Heart right ventricle (tissue), 16 donors: ENCODE measurements at places on chromosomes 2 and 18. TPM values are rescaled to one million over a fixed set of nuclear protein-coding genes. Genes with fewer than 3 reads are reported as not detected.

- no peaks in the 10 kb centered on the region for H3K4me1 ChIP-seq
- H3K36me3 ChIP-seq: no peaks in the 10 kb centered on the region
- no peak for DNase-seq
- H3K4me3 ChIP-seq: no peak overlapping the region
- H3K27me3 ChIP-seq: no peaks in the 10 kb centered on the region
These were observed 135.5 kb downstream of the EIPR1 start for GRCh38 chr2:3241971-3242746.

Gene ASB18
- 4.5 TPM for total RNA-seq

Gene GLS
- total RNA-seq: 45.7 TPM

GRCh38 chr2:47172922-47173695 is 18.0 kb upstream of the STPG4 start:
- no peak for DNase-seq
- peak overlapping the region; percentile 10 for H3K27ac ChIP-seq
- H3K36me3 ChIP-seq: no peaks in the 10 kb centered on the region
- H3K4me1 ChIP-seq: peaks cover 57% of the 10 kb centered on the region
- peak overlapping the region; percentile 1 for H3K4me3 ChIP-seq

DNA sequence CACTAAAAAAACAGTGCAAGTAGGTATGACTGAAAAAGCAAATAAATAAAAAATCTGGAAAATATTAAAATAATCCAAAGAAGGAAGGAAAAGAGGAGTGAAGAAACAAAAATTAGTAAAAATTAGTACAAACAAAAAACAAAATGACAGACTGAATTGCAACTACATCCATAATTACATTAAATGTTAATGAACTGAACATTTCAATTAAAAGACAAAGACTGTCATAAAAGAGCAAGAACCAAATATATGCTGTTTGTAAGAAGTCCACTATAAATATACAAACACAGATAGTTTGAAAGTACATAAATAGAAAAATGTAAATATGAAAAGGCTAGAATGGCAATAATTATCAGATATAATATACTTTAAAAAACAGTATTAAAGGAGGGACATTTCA is 267.6 kb downstream of the WDPCP start:
- no peak overlapping the region for H3K4me3 ChIP-seq
- no peaks in the 10 kb centered on the region for H3K36me3 ChIP-seq
- no peak for DNase-seq
- H3K27ac ChIP-seq: no peak overlapping the region

GRCh38 chr2:105644174-105644980 is 100.3 kb upstream of the NCK2 start:
- no peaks in the 10 kb centered on the region for H3K36me3 ChIP-seq
- no peak for DNase-seq
- H3K27ac ChIP-seq: no peak overlapping the region
- H3K27me3 ChIP-seq: no peaks in the 10 kb centered on the region
- no peak overlapping the region for H3K4me3 ChIP-seq

Gene SLC40A1
- 51.8 TPM for total RNA-seq

DNA sequence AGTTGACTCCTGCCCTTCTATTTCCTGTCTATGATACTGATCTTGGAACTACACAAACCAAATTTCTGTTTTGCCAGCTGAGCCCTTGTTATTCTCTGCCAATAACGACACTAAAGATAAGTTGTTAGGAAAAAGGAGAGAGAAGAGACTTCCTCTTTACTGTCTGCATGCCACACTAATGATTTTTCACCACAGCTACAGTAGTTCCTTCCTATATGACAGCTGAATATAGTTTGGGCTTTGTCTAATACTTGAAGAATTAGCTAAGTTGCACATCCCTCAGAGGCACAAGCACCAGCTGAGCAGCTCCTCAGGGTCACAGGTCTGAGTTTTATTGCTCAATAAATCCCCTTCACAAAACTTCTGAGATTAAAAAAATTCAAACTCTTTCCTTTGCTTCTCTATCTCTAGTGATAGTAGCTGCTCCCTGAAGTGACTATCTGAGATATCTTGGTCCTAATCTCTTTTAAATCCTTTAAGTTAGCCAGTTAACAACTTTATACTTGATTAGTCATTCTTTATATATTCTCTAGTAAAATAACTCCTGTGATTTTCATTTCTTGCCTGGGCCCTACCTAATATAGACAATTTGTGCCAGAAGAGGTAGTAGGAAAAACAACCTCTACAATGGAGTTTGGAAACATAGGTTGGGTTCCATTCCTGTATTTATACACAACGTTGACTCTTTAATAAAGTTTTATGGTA is 253.0 kb upstream of the CNTNAP5 start:
- no peaks in the 10 kb centered on the region for H3K4me1 ChIP-seq
- no peak for DNase-seq
- no peaks in the 10 kb centered on the region for H3K36me3 ChIP-seq
- no peak overlapping the region for H3K27ac ChIP-seq

Gene FOXI3
- total RNA-seq: not detected

DNA sequence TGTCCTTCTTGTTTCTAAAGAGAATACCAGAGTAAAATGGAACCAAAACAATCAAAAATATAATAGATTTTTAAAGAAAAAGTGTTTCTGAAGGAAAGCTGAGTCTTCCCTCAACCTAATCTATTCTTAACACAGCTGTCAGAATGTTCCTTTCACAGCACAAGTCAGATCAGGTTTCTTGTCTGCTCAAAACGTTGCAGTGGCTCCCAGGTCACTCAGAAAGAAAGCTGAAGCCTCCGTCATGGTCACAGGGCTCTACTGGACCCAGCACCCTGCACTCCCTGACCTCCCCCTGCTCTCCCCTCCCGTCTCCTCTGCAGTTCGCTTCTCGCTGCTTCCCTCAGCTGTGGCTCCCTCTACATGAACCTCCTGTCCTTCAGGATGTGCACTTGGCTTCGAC is 90.7 kb upstream of the PTPRM start:
- H3K27me3 ChIP-seq: no peaks in the 10 kb centered on the region
- no peaks in the 10 kb centered on the region for H3K4me1 ChIP-seq
- H3K36me3 ChIP-seq: no peaks in the 10 kb centered on the region
- DNase-seq: no peak
- no peak overlapping the region for H3K4me3 ChIP-seq

GRCh38 chr2:11390399-11390658 is 45.9 kb upstream of the ROCK2 start:
- H3K4me1 ChIP-seq: peaks cover 54% of the 10 kb centered on the region
- no peak overlapping the region for H3K4me3 ChIP-seq
- no peaks in the 10 kb centered on the region for H3K27me3 ChIP-seq

GRCh38 chr18:68940039-68940438 is 142.2 kb downstream of the CCDC102B start:
- H3K27me3 ChIP-seq: no peaks in the 10 kb centered on the region
- no peak for DNase-seq
- no peak overlapping the region for H3K4me3 ChIP-seq
- H3K36me3 ChIP-seq: no peaks in the 10 kb centered on the region
- H3K27ac ChIP-seq: no peak overlapping the region
- peaks cover 7% of the 10 kb centered on the region for H3K4me1 ChIP-seq

GRCh38 chr2:171181064-171182049 is 20.7 kb upstream of the TLK1 start:
- DNase-seq: no peak
- no peak overlapping the region for H3K4me3 ChIP-seq
- no peak overlapping the region for H3K27ac ChIP-seq
- no peaks in the 10 kb centered on the region for H3K4me1 ChIP-seq

DNA sequence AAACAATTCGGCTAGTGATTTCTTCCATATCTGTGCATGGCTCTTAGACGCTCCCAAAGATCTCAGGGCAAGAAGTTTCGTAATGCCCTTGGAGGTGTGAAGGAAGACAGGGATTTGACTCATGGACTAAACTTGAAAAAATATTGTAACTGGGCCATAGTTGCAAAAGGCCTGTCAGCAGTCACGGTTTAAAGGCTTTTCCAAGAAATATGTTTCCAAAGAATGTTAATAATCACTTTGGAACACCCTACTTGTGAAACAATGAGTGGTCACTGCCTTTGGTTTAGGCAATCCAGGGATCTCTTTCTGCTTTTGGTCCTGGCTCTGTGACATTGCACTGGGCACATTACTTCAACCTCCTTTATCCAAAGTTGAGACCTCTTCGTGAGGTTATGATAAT is 102.5 kb upstream of the RASGRP3 start:
- no peaks in the 10 kb centered on the region for H3K27me3 ChIP-seq
- no peak overlapping the region for H3K4me3 ChIP-seq
- no peaks in the 10 kb centered on the region for H3K36me3 ChIP-seq
- no peak overlapping the region for H3K27ac ChIP-seq
- peaks cover 3% of the 10 kb centered on the region for H3K4me1 ChIP-seq

Gene CLEC4F
- not detected for total RNA-seq

Gene IL1RN
- total RNA-seq: 0.79 TPM

Gene ALLC
- not detected for total RNA-seq

DNA sequence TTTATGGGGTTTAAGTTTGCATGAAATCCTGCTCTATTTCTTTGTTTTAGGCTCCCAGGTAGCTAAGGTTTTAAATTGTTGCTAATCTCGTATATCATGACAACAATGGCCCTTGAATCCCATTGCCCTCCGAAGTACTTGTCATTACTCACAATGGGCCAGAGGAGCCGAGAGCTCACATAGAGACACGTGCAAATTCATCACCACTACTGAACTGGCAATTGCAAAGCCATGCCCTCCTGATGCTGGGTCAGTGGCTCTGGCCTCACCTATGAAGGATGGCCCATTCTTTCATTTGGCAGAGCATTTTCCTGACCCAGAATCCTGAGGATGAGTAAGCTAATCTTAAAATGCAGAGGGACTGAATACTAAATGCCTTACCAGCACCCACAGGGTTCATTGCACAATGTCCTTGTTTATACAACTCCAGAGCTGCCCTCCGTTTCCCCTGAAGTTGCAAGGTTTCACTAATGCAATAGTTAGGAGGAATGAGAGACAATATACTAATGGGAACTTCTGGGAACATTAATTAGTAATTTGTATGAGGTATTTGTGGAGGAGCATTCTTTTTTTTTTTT is 71.6 kb upstream of the GAREM1 start:
- H3K27me3 ChIP-seq: peaks cover 7% of the 10 kb centered on the region
- no peak overlapping the region for H3K27ac ChIP-seq
- DNase-seq: no peak
- H3K36me3 ChIP-seq: no peaks in the 10 kb centered on the region
- no peak overlapping the region for H3K4me3 ChIP-seq
- H3K4me1 ChIP-seq: no peaks in the 10 kb centered on the region

Gene SCYGR4
- total RNA-seq: not detected

DNA sequence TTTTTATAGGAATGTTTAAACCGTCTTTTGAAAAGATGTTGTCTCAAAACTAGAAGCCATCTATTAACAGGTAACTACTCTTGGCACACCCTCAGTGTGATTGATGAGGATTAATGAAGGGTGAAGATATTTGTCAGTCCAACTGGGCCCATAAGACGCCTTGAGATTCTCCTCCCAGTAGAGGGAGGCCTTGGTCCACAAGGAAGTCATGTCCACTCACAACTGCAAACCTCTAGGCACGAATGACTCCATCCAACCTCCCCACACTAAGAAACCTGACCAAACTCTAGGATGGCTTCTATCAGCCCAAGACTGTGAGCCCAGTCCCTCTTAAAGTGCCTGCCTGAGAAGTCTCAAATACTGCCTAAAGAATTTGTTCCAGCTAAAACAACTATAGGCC is 19.2 kb upstream of the GRP start:
- H3K27me3 ChIP-seq: peaks cover 6% of the 10 kb centered on the region
- H3K27ac ChIP-seq: no peak overlapping the region
- no peaks in the 10 kb centered on the region for H3K36me3 ChIP-seq
- H3K4me3 ChIP-seq: no peak overlapping the region
- no peaks in the 10 kb centered on the region for H3K4me1 ChIP-seq
- DNase-seq: no peak

- no peaks in the 10 kb centered on the region for H3K36me3 ChIP-seq
- no peak overlapping the region for H3K27ac ChIP-seq
- H3K4me3 ChIP-seq: no peak overlapping the region
- H3K27me3 ChIP-seq: no peaks in the 10 kb centered on the region
These were observed 19.4 kb upstream of the MLPH start for GRCh38 chr2:237467447-237468179.

Gene RAB27B
- 0.02 TPM for total RNA-seq

DNA sequence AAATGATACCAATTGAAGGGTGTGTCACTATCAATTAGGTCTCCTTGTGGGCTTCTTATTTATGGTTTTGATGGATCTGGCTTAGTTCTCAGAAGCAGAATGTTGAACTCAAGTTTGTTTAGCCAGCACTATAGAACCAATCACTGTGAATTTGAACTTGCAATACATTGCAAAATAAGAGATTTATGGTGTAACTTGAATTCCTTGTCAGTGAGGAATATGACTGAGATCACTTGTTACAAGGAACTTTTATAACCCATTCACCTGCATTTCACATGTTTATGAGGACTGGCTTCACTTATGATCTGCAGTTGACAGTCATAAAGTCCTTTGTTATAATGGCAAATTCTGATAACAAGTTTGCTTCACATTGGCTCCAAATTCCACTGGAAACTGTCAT is 9.8 kb downstream of the GATA6 start:
- H3K4me3 ChIP-seq: no peak overlapping the region
- peaks cover 10% of the 10 kb centered on the region for H3K4me1 ChIP-seq
- peaks cover 62% of the 10 kb centered on the region for H3K27me3 ChIP-seq
- H3K36me3 ChIP-seq: no peaks in the 10 kb centered on the region

DNA sequence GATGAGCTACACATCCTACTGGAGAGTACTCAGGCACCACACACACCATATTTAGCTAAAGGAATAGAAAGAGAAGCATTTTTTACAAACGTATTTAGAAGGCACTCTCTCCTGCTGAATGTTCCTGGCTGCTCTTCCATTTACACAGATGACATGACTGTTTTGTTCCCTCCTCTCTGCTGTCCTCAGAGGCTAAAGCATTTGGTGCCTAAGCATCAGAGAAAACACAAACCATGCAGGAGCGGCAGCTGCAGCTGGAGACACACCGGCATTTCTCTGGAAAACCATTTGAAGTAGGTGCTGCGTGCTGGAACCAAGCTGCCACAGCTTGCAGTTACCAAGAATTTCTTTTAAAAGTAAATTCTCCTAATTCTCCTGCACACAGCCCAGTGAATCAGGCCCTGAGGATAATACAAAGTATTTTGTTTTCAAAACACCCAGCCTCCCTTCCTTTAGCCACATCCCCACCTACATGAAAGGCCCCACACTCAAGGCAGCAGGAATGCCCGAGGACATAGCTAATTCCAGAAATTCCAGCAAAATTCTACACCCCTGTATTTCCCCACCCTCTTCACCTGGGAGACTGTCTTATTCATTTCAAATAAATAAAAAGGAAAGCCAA is 488.9 kb upstream of the SOX11 start:
- no peak overlapping the region for H3K27ac ChIP-seq
- no peak overlapping the region for H3K4me3 ChIP-seq
- no peak for DNase-seq
- H3K36me3 ChIP-seq: no peaks in the 10 kb centered on the region
- no peaks in the 10 kb centered on the region for H3K4me1 ChIP-seq
- no peaks in the 10 kb centered on the region for H3K27me3 ChIP-seq

Gene FEZ2
- 29.8 TPM for total RNA-seq

DNA sequence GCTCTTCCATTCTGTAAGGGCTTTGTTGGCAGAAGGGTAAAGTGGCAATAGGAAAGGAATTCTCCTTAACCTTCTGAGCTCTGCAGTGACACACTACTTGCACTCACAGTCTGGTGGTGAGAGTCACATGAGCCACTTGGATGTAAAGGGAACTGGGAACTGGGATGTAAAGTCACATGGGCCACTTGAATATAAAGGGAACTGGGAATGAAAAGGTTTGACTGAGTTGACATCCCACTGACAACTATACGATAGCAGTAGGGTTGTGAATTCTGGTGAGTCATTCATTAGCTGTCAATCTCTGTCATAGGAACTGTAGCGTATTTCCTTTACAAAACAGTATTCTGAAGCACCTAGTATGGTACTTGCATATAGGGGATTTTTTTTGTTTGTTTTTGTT is 5.5 kb downstream of the RPE start:
- H3K4me3 ChIP-seq: no peak overlapping the region
- DNase-seq: no peak
- H3K4me1 ChIP-seq: peaks cover 27% of the 10 kb centered on the region

- H3K36me3 ChIP-seq: no peaks in the 10 kb centered on the region
- H3K27me3 ChIP-seq: no peaks in the 10 kb centered on the region
- H3K27ac ChIP-seq: no peak overlapping the region
- H3K4me1 ChIP-seq: no peaks in the 10 kb centered on the region
These were observed 158.2 kb downstream of the C1D start for GRCh38 chr2:67904566-67904965.
